Stimulated activated CD8-positive, alpha-beta memory T cell treated with anti-CD3 and anti-CD28 coated beads, Interleukin-7, amount 100 ng/mL, for 24 hours (primary cell): ENCODE measurements at places on chromosomes 13 and 19.
A peak's percentile ranks its signal among the peaks of the same experiment; 100 is the strongest.

- no peak for DNase-seq
These were observed 12.5 kb downstream of the GJB6 start for GRCh38 chr13:20219577-20219976.

DNA sequence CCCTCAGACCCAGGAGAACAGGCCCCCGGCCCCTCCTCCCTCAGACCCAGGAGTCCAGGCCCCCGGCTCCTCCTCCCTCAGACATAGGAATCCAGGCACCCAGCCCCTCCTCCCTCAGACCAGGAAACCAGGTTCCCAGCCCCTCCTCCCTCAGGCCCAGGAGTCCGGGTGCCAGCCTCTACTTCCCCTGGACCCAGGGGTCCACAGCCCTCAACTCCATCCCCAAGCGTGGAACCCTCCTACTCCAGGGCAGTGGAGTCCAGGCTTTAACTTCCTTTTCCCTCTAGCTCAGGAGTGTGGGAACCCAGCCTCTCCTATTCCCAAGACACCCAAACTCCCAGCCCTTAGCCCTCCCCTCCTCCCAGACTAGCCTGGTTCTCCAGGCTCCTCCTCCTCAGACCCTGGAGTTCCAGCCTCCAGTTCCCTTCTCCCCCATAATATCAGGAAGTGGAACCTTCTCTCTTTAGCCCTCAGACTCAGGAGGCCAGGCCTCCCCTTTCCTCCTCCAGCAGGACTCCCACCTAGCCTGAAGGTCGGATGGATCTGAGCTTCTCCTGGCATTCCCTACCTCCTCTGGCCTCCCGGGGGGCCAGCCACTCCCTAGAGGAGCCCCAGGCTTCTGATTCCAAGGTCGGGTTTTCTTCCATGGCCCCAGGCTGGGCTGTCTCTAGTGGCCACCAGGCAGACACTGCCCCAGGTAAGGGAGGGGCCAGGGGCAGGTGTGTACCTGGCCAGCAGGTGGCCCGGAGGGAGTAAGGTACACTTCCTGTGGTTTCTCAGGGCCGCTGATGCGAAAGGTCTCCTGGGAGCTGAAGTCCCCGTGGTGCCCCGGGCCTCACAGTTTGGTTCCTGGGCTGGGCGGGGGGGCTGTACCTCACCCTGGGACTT is at the start of gene TMC4:
Gene TMC4 (minus strand): TSS at position 690 of the 888 bp plus-strand sequence. CDS start 43 bp downstream, at position 647.
- DNase-seq: no peak

- no peak for DNase-seq
These were observed 152.1 kb upstream of the SOX21 start for GRCh38 chr13:94864474-94864873.

- DNase-seq: no peak
These were observed 49.5 kb downstream of the PCDH8 start for GRCh38 chr13:52798770-52799430.

- DNase-seq: no peak
These were observed 16.0 kb upstream of the EMC10 start for GRCh38 chr19:50460161-50460765.

GRCh38 chr19:39424934-39425333 is 10.8 kb downstream of the RPS16 start:
- no peak for DNase-seq

GRCh38 chr19:5680084-5680436 is 256 bp downstream of the MICOS13 start:
- DNase-seq: no peak

- DNase-seq: no peak
These were observed 66.5 kb downstream of the MLLT1 start for GRCh38 chr19:6213266-6213595.

- no peak for DNase-seq
These were observed 139.7 kb downstream of the FLT1 start for GRCh38 chr13:28355046-28355821.

DNA sequence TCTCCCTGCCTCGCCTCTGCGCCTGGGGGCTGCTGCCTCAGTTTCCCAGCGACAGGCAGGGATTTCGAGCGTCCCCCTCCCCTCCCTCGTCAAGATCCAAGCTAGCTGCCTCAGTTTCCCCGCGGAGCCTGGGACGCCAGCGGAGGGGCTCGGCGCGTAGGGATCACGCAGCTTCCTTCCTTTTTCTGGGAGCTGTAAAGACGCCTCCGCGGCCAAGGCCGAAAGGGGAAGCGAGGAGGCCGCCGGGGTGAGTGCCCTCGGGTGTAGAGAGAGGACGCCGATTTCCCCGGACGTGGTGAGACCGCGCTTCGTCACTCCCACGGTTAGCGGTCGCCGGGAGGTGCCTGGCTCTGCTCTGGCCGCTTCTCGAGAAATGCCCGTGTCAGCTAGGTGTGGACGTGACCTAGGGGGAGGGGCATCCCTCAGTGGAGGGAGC is 722 bp upstream of the ICAM1 start:
- peak; percentile 54 for DNase-seq

DNA sequence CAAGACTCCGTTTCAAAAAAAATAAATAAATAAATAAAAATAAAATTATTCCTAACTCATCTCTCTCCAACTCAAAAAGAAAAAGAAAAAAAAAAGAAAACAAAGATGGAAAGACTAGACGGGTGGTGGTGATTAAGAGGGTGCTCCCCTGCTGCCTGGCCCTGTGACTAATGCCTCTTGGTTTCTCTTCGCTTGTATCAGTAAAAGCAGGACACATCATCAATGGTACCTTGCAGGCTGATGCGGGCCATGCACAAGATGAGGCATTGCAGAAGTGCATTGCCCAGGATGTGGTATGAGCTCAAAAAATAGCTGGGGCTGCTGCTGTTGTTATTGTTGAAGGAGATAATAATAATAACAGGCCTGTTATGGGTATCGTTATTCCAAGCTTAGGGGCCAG is 14.6 kb downstream of the ACER1 start:
- DNase-seq: no peak

DNA sequence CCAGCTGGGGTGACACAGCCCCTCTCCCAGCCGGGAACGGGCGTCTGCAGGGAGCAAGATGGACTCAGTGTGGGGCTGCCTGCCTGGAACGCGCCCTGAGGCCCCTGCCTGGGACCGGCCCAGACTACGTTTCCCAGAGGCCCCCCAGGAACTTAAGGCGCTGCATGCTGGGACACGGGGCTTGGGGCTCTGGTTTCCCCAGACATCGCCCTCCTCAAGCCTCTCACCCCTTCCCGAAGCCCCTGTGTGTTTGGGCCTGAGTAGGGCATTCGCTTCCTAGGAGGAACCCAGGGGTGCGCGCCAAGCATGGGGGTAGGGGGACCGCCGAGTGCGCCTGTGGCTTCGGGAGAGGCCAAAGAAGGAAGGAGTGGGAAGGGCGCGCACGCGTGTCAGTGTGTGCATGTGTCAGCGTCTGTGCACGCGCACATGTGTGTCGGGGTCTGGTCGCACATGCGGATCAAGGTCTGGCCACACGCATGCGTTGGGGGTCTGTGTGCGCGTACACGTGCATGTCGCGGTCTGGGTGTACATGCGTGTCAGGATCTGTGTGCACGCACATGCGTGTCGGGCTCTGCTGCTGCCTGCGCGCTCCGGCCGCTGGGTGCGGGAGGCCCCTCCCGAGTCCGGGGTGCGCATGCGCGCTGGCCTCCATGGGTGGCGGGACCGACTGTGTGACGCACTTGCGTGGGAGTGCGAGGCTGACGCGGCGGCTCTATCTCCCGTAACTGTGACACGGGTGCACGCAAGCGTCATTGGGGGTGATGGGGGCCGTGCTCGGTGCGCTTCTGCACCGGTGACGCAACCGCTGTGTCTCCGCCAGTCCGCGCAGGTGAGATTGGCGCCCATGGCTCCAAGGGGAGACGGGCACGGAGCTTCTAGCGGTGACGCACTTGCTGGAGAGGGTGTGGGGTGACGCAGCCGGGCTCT is 16.2 kb downstream of the ZNF331 start:
- peak; percentile 76 for DNase-seq

DNA sequence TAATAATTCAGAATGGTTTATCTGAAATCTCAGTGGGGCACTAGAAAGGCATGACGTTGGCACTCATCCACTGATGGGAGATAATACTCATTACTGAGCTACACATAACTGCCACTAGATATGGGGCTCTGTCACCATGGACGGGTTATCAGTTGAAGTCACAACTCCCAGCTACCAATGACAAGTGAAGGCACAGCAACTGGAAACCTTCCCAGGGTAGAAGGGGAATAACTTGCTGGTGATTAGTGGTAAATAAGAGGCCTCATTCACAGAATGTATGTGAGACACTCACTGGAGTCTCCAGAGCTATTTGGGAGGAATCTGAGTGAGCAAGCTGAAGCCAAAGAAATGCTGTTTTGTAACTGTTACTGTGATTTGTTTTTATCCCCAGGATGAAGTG is 249.6 kb downstream of the ENOX1 start:
- no peak for DNase-seq

- no peak for DNase-seq
These were observed 1.0 kb upstream of the TYROBP start for GRCh38 chr19:35908973-35909683.
